ENCODE measurements at places on chromosomes 12 and 14.
A peak's percentile ranks its signal among the peaks of the same experiment; 100 is the strongest.

DNA sequence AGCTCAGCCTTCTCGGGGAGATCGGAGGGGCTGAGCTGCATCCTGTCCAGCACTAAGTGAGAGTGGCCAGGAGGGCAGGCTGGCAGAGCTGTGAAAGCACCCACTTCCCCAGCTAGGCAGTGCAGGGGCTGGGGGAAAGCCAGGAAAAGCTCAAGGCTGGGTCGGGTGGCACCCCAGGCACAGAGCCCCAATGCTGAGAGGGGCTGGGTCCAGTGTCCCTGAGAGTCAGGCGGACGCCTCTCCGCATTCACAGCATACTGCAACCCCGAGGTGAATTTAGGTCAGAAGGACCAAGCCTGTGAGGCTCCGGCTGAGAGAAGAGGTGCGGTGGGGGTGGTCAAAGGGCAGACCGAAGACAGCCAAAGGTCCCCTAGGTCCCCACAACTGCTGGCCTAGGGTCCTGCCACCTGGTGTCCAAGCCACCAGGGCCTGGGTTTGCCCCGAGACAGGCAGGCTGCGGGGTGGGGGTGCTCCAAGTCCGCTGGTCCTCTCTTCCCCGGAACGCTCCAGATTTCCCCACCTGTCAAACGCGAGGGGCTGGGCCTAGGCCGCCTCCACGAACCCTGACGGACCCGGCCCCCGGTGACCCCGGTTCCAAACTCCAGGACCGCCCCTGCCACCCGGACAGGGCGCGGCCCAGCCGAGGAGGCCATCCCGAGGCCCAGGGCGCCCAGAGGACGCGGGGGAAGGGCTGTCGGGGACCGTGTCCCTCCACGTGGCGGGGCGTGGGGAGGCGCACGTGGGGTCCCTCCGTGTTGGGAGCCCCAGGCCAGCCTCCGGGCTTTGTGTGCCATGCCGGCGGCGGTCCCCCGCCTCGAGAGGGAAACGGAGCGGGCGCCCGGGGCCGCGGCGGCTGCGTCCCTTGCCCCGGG lies 527 bp downstream of the CAMKK2 start:
- no peaks in the 10 kb centered on the region for H3K36me3 ChIP-seq
- DNase-seq: no peak
- H3K4me3 ChIP-seq: peak overlapping the region; percentile 87
- H3K4me1 ChIP-seq: peaks cover 16% of the 10 kb centered on the region
- H3K27me3 ChIP-seq: no peaks in the 10 kb centered on the region

DNA sequence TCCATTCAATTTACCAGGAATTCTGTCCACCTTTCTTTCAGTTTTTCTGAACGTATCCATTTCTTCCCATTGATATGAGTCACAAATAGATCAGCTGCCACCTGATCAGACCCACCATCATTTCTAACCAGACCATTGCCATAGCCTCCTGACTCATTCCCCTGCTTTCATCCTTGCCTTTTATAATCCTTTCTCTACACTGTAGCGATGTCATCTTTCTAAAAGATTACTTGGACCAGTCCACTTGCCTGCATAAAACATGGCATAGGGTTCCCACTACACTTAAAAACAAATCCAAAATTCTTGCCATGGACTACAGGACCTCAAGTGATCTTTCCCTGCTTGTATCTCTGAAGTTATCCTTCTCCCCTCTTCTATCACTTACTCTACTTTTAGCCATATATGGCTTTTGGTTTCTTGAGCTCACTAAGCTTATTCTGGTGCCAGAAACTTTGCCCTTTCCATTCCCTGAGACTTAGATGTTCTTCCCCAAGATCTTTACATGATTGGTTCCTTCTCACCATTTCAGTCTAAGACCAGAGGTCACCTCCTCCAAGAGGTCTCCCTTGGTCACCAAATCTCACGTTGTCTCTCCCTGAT lies 149.5 kb upstream of the KRR1 start:
- H3K36me3 ChIP-seq: no peaks in the 10 kb centered on the region
- peak overlapping the region; percentile 96 for H3K27ac ChIP-seq
- peak overlapping the region; percentile 3 for H3K4me3 ChIP-seq
- DNase-seq: peak; percentile 94

DNA sequence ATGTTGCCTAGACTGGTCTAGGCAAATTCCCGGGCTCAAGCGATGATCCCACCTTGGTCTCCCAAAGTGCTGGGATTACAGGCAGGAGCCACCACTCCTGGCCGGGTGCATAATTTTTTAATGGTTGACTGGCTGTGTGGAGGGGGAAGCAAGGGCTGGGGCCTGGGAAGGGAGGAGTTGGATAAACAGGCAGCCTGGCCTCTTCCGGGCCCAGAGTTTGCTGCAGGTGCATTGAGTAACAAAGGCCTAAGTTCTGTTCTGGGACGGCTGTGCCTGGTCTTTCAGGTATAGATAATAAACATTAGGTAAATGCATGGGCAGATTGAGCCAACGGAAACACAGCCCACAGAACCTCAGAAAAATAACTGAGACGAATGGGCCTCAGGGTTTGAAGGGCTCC lies 191.3 kb upstream of the TBX3 start:
- no peaks in the 10 kb centered on the region for H3K36me3 ChIP-seq
- H3K27me3 ChIP-seq: no peaks in the 10 kb centered on the region
- DNase-seq: no peak
- H3K4me3 ChIP-seq: no peak overlapping the region
- no peak overlapping the region for H3K27ac ChIP-seq
- H3K4me1 ChIP-seq: no peaks in the 10 kb centered on the region

- H3K27ac ChIP-seq: no peak overlapping the region
- H3K27me3 ChIP-seq: no peaks in the 10 kb centered on the region
- H3K4me1 ChIP-seq: no peaks in the 10 kb centered on the region
- DNase-seq: no peak
- no peak overlapping the region for H3K4me3 ChIP-seq
Observed at GRCh38 chr12:85814071-85814470, 22.1 kb downstream of the RASSF9 start.

GRCh38 chr14:90659156-90659555 lies 157.1 kb downstream of the TTC7B start:
- no peaks in the 10 kb centered on the region for H3K36me3 ChIP-seq
- H3K27ac ChIP-seq: no peak overlapping the region
- H3K4me1 ChIP-seq: peaks cover 20% of the 10 kb centered on the region
- no peak overlapping the region for H3K4me3 ChIP-seq

DNA sequence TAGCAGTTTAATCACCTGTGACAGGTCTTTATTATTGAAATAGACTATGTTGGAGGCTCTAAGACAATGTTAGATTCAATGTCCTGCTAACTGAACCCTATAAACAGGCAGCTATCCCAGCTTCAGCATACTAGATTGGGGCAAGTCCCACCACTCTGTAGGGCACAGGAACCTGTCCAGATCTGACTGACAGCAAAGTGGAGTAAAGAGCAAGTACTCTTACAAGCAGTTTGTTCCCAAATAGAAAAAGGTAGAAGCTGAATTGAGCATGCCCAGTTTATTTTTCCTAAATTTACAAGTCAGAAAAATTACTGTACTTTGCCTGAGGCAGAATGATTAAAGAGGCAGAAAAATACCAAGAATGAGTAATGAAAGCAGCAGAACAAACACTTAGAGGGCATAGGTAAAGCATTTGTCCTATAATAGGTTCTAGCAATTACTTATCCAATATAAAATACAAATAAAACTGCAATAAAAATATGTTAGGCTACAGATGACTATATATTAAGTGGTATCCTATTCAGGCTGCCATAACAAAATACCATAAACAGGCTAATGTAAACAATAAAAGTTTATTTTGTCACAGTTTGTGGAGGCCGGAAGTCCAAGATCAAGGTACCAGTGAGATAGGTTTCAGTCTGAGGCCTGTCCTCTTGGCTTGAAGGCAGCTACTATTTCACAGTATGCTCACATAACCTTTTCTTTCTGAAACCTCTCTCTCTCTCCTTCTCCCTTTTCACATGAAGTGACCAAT lies 868.2 kb downstream of the C12orf50 start:
- H3K27me3 ChIP-seq: no peaks in the 10 kb centered on the region
- no peak overlapping the region for H3K4me3 ChIP-seq
- H3K4me1 ChIP-seq: no peaks in the 10 kb centered on the region
- H3K36me3 ChIP-seq: no peaks in the 10 kb centered on the region
